ENCODE measurements at places on chromosomes 2 and 18. TPM values are rescaled to one million over a fixed set of nuclear protein-coding genes. Genes with fewer than 3 reads are reported as not detected.

- no peak for DNase-seq
Measured at GRCh38 chr2:134845719-134846118, 7.3 kb downstream of the ACMSD start.

DNA sequence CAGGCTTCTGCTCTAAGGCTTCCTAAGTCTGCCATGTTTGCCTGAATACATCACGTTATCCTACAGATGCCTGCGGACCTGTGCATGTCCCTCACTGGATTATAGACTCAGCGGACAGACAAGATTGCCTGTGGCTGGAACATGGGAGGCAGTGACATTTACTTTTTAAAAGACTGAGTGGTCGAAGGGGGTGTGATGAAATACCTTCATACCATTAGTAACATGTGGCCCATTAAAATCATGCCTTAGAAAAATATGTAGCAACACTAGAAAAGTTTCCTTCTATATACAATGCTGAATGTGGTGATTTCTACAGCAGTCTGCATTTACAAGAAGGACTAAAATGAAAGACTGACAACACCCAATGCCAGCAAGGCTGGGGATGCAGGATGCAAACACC lies 154.4 kb downstream of the ASB1 start:
- DNase-seq = no peak

GRCh38 chr2:38380397-38381130 lies 3.5 kb upstream of the ATL2 start:
- DNase-seq = no peak

- no peak for DNase-seq
Measured at GRCh38 chr2:191869781-191870180, 22.9 kb upstream of the CAVIN2 start.

The SOX11 gene
- 9.8 TPM for total RNA-seq

The UGT1A5 gene
- 0.79 TPM for total RNA-seq

Data from urinary bladder (tissue), 4 donors.